ENCODE measurements at places on chromosomes 4 and X.

GRCh38 chr4:127309369-127310102, 323.2 kb upstream of the INTU start:
- DNase-seq, result no peak

DNA sequence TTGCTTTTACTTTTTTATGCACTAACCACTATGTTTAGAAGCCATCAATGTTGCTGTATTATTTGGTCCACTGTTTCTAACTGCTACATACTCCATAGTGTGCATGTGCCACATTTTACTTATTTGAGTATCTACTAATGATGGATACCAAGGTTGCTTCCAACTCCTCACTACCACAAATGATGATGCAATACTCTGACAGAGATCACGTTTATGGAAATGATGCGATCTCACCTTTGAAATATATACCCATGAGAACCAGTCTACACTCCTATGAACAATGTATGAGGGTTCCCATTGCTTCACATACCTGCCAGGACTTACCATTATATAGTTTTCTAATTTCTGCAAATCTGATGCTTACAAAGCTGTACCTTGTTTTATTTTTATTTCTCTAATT, 44.2 kb downstream of the HUWE1 start:
- no peak for DNase-seq

DNA sequence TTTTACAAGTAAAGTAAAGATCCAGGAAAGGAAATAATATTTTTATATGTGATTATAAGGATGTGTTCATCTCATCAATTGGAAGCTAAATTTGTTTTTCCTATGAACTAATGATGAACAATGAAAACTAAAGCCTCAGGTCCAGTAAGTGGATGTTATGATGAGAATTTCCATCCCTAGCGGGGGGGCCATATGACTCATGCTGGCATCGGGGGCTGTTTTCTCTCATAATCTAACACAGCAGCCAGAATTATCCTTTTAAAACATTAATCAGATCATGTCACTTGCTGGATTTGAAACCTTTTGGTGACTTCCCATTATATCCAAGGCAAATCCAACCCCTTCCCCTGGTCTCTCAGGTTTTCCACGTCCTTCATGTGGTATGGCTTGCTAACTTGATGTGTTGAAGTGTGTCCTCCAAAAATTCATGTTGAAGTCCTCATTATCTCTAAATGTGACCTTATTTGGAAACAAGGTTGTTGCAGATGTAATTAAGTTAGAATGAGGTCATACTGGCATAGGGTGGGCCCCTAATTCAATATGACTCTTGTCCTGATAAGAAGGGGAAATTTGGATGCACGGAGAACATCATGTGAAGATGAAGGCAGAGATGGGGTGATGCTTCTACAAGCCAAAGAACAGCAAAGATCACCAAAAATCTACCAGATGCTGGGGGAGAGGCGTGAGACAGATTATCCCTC, 96.8 kb downstream of the AKAP4 start:
- no peak for DNase-seq

GRCh38 chrX:134512566-134512965, 52.6 kb downstream of the HPRT1 start:
- DNase-seq, result no peak

DNA sequence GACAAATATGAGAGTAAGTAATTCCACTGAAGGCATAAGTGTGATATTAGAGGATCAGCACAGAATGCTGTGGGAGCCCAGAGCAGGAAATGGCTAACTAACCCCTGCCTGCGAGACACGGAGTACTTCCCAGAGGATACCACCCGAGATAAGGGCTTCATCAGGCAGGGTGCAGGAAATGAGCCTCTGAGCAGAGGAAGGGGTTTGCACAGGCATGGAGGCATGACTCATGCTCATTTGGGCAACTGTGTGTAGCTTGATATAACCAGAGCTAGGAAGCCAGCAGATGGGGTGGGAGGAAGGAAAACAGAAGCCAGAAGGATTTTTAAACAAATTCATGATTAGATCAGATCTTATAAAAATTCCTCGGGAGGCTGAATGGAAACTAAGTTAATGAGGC, 70.0 kb upstream of the TSPAN5 start:
- DNase-seq, result no peak

DNA sequence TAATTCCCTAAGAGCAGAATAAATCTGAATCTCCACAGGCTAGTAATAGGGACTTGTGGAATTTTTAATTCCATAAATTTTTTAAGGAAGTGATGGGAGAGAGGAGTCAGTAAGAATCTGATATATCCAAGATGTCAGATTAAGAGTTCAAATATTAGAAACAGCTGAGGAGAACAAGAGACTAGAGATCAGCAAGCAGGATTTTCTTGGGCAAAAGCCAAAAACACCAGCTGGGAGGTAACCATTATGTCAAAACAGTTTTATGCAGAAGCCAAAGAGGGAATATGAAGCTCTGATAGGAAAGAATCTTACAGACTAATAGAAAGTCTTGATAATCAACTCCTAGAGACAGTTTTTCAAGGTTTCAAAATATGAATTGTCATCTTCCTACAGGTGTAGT, 72.2 kb upstream of the RBPJ start:
- DNase-seq, result no peak

DNA sequence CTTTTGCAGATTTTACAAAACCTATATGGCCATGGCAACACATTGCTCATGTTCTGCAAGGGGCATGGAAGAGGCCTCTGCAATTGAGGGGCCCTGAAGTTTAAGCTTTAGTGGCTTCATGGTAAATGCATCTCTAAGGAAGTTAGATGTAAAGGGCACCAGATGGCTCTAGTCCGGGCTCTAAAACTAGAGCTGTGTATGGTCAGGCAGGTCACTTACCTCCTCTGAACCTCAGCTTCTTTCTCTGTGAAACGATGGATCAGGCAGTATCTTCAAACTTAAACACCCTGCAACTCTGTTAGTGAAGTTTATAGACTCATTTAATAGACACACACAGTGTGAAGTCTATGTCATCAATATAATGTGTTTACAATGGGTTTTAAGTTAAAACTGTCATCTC, 10.0 kb downstream of the MAGEB17 start:
- DNase-seq, result no peak

- no peak for DNase-seq
These were observed 160.6 kb downstream of the BCOR start for GRCh38 chrX:39936886-39937770.

- DNase-seq, result no peak
These were observed 55.1 kb downstream of the RS1 start for GRCh38 chrX:18616688-18617406.

DNA sequence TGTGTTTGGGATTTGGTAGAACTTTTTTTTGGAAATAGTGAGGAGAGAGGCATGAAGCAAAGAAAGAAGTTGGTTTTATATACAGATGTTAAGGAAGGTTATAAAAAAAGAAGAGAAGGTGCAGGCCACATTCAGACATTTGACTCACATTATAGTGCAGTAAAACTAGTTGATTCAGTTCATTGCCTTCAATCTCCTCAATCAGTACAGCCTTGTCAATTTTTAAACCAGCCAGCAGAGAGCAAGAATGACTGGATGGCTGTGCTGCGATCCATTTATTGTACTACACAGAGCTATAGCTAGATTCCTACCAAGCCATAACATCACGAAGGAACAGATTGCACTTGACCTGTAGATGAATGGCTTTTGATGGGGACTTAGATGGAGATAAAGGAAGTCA, 79.7 kb upstream of the LSM6 start:
- no peak for DNase-seq

DNA sequence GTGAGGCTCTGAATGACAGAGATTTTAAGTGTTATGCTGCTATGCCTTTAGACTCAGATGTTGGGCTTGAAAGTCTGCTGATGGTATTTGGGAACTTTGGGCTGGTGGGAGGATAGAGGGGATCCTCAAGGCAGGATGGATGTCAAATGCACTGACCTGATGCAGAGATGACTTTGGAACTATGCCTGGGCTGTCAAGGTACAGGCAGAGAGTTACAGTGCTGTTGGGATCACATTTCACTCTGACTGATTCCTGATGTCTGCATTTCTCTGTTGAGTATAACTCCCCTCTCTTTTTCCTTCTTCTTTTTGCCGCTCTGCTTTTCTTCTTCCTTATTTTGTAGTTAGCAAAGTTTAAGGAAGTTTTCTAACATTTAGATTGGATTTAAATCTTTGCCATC, 271.8 kb upstream of the ARX start:
- DNase-seq, result no peak

- DNase-seq, result no peak
These were observed 1854.6 kb downstream of the PCDH7 start for GRCh38 chr4:32574803-32575202.

DNA sequence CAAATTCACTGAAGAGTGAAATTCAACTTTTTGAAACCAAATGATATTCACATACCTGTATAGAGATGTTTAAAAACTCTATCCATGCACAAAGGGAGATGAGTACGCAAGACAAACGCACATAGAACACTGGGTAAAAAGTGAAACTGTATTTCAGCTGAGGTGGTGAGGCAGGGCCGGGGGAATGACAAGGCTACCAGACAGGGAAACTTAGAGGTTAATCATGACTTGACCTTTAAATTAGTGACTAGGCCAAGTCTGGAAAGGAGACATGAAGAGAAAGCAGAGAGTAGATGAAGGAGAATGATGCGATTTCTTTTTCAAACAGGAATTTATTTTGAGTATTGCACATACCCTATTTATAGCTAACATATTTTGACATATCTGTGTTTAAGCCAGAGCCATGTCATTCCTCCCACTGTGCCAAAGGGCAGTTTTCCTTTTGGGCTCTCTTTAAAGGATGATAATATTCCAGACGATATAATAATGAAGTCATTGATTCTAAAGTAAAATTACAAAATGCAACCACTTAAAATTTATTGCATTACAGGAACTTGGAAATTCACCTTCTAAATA, 49.4 kb downstream of the ARHGEF6 start:
- no peak for DNase-seq

All from cortex of kidney (tissue), 1 donor.